ENCODE measurements at places on chromosomes 4 and X.
A peak's percentile ranks its signal among the peaks of the same experiment; 100 is the strongest.

DNA sequence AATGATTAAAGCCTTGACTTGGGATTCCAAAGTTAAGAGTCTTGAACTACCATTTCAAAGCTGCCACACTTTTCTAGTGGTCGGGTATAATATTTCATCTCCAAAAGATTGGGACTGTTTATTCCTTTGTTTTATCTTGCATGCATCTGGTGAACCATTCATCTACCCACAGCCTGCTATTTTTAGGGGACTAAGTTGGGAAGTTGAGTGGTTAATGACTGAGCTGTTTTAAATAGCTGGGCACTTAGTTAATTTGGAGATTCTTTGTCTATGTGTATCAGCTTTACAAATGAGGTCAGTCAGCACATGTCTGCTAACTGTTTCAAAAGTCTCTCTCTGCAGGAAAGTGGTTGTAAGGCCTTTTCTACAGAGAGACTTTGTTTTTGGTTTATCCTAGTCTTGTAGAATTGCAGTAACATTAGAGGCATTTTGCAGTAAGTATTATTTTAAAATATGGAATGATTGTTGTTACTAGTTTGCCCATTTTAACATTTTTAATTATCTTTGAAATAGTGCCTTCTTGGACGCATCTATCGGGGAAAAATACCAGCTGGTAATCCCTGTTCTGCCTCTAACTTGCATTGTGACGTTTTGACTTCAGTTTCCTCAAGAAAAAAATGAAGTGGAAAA is 8.2 kb downstream of the BMP2K start:
- DNase-seq: no peak

DNA sequence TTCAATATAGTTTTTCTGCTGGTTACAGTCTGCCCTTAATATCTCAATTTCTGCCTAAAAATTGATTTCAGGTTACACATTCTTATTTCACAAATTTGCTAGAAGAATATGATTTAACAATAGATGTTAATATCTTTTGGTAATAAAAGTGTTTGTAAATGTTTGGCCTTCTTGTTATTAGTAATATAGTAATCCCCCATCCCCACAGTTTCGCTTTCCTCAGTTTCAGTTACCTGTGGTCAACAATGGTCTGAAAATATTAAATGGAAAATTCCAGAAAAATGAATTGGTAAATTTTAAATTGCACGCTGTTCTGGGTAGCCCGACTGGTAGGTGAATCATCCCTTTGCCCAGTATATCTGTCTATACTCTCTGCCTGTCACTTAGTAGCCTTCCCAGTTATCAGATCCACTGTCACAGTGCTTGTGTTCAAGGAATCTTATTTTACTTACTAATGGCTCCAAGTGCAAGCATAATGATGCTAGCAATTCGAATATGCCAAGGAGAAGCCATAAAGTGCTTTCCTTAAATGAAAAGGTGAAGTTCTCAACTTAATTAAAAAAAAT is 3.5 kb upstream of the BMP2K start:
- DNase-seq: no peak

DNA sequence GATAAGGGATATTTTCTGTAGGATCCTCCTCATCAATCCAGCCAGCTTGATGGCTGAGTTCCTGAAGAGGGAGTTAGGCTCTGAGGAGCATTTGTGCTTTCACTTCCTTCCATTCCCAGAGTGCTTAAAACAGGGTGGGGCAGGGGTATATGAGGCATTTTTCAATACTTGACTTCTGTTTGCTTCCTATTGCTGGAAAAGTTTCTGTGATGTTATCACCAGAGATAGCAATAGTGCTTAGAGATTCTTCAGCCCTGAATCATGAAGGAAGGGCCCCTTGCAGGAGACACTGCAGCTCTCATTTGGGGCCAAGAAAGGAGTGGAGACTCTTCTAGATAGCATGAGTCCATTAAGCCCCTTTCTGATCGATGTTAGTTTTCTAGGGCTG is 166.7 kb upstream of the RPS6KA3 start:
- no peak for DNase-seq

GRCh38 chr4:7412554-7412912 is 22.2 kb downstream of the PSAPL1 start:
- no peak for DNase-seq

DNA sequence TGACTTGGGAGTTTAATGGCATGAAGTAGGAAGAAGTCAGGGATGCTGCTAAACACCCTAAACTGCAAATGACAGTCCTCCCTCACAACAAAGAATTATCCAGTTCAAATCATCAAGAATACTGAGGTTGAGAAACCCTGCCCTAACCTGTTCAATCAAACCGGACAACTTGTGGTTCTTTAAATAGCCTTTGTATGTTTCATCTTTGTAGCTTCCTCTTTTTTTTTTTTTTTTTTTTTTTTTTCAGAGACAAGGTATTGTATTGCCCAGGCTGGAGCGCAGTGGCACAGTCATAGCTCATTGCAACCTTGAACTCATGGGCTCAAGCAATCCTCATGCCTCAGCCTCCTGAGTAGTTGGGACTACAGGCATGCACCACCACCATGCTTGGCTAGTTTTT is 52.5 kb upstream of the TTC29 start:
- no peak for DNase-seq

DNA sequence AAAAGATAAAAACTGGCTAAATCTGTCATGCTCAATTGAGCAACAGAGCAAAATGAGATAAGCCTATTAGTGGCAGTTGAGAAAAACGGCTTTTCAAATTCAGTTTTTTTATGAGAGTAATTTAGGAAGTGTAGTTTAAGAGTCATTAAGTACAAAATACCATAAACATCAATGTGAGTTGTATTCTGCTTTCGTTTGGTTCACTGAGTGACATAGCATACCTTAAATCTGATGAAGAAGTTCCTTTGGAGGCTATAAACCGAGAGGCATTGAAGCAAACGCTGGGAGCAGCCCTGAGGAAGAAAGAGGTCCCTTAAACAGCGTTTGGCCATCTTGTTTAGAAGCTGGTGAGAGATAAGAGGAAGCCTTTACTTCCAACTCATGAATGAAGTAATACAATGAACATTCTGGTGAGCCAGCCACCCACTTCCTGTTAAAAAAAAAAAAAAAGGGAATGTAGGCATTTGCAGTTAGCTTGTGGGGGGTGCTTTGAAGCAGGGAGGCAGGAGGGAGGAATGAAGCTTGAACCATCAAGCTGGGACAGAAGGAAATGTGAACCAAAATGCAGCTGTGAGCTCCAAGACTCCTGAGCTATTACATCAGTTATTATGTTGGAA is 132.3 kb downstream of the ZNF330 start:
- DNase-seq: no peak

DNA sequence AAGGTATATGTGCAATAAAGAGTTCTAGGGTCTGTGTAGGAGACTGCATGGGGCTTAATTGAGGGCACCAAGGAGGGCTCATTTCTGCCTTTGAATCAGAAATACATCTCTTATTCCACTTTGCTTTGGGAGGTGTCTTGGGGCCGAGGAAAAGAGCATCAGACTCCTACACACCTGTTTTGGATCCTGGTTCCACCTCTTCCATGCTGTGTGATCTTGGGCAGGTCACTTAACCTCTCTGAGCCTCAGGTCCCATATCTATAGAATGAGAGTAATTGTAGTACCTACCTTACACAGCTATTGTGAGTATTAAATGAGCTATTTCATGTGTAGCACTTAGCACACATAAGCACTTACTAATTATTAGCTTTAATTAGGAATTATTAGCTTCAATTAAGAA is 100.6 kb downstream of the RTL5 start:
- no peak for DNase-seq

GRCh38 chrX:138690591-138690990 is 20.9 kb downstream of the FGF13 start:
- no peak for DNase-seq

DNA sequence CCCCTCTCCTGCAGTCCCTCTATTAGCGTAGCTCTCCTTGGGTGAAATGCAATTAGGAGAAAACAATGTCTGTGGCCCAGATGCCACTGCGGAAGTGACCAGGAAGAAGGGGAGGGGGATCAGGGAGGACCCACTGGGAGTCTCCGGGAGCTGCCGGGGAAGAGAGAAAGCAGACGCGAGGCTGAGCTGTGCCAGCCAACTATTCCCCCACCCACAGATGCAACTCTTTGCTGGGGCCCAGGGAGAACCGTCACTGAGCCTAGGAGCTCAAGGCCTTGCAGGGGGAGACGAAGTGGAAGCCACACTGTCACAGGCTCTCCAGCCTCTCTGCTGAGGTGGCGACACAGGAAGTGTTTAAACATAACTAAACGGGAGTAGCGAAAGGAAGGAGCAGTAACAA is 149.2 kb downstream of the BCOR start:
- DNase-seq: no peak

- no peak for DNase-seq
Observed at GRCh38 chr4:58507079-58507478, 1396.9 kb upstream of the IGFBP7 start.

- DNase-seq: no peak
Observed at GRCh38 chr4:169152899-169153298, 117.9 kb downstream of the SH3RF1 start.

DNA sequence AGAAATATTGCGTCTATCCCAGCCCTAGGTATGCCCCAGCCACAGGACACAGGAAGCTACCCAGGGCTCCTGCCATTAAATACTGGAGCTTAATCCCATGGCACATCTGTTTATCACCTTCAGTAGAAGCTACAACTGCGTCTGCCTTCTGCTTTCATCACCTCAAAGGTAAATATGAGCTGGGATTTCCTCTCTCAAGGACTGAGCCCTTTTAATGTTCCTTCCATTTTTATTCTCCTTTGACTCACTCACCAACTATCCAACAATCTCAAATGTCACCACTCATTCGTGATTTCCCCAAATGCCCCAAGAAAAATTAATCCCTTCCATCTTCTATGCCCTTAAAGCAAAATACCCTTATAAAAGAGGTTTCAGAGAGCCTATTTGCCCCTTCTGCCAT is 1.8 kb upstream of the MID1 start:
- DNase-seq: no peak

DNA sequence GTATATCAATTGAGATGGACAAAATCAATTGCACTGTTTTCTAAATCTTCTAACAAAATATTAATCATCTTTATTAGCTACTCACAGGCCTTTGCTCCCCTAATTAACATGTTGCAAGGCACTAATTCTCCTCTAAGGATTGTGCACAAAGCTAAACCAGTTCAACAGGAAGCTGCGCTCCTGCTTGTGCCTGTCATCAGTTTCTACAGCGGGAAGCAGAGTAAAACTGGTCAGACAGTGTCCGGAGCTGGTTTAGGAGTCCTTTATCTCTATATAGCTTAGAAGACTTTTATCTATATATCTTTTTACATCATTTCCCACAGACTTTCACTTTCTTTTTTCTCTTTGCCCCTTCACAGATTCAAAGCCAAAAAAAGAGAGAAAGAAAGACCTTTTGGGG is 79.1 kb downstream of the ELOVL6 start:
- DNase-seq: no peak

DNA sequence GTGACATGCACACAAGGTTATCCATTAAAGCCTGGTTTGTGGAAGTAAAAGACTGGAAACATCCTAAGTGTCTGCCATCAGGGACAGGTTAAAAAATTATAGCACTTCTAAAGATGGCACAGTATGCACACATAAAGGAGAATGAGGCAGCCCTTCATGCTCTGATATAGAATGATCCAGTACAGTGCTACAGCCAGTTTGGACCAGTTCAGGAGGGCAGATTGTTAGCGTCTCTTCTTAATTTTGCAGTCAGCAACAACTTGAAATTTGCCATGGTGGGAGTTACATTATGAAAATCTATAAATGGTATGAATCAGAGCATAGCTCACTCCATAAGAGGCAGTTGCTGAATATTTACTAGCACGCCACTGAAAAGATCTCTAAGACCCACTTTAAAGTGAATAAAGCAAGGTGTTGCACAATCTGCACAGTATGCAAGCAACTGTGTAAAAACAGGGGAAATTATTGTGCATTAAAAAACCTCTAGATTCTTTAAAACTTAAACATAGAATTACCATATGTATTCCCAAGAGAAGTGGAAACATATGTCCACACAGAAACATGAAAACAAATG is 20.3 kb upstream of the SOD3 start:
- DNase-seq: no peak

GRCh38 chrX:150880808-150881165 is 17.7 kb downstream of the CD99L2 start:
- DNase-seq: no peak

- DNase-seq: no peak
Observed at GRCh38 chr4:119394826-119395225, 72.9 kb upstream of the FABP2 start.

- no peak for DNase-seq
Observed at GRCh38 chrX:97609938-97610337, 726.2 kb downstream of the RPA4 start.

GRCh38 chr4:180058691-180059215 is 2184.4 kb upstream of the TENM3 start:
- DNase-seq: peak; percentile 6

- no peak for DNase-seq
Observed at GRCh38 chr4:76830964-76831703, 66.8 kb downstream of the SOWAHB start.

DNA sequence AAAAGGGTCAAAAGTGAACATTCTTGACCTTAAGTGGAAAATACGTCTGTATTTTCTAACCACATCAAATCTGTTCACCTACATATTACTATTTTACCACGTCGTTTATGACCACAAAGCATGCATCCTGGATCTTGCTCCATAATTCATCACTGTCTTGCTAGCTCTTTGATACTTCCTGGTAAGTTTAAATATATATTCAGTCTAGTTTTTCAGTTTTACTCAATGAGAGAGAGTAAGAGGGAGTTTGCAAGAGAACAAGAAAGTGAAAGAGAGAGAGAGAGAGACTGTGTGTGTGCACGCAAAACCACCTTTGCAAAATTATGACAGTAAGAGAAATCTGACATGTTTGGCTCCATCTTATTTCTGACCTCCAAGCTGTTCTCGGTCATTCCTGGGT is 173.7 kb upstream of the GALNTL6 start:
- peak; percentile 11 for DNase-seq

- no peak for DNase-seq
Observed at GRCh38 chr4:89599026-89599425, 237.9 kb downstream of the SNCA start.

DNA sequence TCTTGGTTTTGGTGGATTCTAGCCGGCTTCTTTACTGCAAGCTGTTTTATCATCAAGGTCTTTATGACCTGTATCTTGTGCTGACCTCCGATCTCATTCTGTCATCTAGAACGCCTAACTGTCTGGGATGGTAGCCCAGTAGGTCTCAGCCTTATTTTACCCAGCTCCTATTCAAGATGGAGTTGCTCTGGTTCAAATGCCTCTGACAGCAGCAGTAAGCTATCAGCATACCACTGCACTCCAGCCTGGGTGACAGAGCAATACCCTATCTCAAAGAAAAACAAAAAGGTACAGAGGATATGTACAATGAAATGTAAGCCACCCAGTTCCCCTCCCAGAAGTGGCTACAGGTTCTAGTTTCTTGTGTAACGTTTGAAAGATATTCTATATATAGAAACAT is 36.1 kb downstream of the HERC6 start:
- DNase-seq: no peak

Measured in GM12892 (cell line).